ENCODE measurements at places on chromosomes 12 and 14.

DNA sequence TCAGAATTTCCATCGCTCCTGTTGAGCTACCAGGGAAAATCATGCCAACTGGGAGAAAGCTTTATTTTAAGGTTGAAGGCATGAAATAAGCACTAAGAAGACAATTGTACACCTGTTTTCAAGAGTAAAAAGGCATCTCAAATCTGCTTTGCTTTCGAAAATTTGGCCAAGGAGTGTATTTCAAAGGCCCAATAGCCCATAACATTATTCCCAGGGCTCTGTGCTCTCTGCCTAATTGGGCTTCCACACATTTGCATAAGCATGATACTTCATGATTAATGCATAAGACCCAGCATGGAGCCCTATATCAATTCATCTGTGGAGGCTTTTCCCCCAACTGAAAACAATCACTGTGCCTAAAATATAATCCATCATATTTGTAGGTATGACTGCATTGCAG is 258.5 kb downstream of the NOVA1 start:
- no peak for DNase-seq

DNA sequence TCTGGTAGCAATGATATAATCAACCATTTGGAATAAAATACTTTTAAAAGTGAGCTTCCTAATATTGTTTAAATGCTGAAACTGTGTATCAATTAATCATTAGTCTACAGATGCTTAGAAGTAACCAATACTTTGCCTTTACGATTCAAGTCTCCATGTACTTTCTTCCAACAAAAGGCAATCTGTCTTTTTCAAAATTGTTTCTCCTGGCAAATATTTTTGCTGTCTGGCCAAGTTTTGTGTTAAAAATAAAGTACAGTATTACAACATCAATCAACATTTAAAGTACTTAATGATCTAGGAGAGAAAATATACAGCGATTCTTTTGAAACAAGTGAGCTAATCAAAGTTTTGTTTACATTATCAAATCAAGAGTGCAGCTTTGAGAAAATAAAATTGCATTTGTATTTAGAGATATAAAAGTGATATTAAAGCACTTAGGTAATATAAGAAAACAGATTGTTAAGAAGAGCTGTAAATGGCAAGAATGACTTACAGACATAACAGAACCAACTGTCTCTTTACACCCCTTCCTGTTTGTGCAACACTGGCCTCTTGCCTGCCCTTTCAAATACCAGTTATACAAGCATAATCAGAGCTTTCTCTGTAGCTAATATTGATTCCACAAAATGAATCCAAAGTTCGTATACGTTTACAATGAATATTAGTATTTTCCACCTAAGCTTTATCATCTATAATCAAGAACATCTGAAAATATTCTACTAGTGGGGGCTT is 38.2 kb upstream of the FBLN5 start:
- no peak for DNase-seq

DNA sequence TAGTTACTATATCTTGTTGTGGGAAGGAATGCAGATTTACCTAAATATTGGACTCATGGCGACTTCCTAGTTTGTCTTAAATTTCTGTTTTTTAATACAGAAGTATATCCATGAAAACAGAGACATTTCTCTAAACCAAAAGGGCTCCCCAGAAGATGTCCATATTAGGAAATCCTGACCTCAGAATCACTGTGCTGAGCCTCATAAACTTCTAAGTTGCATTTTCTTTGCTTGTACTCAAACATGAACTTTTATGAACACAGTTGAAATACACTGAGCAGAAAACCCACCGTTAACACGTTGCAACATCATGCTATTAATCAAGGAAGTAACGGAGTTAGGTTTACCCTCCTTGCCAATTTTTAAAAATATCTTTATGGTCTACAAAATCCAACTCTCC is 42.9 kb upstream of the NR2C1 start:
- DNase-seq, result no peak

GRCh38 chr14:82182646-82183045 is 649.0 kb upstream of the SEL1L start:
- DNase-seq, result no peak

DNA sequence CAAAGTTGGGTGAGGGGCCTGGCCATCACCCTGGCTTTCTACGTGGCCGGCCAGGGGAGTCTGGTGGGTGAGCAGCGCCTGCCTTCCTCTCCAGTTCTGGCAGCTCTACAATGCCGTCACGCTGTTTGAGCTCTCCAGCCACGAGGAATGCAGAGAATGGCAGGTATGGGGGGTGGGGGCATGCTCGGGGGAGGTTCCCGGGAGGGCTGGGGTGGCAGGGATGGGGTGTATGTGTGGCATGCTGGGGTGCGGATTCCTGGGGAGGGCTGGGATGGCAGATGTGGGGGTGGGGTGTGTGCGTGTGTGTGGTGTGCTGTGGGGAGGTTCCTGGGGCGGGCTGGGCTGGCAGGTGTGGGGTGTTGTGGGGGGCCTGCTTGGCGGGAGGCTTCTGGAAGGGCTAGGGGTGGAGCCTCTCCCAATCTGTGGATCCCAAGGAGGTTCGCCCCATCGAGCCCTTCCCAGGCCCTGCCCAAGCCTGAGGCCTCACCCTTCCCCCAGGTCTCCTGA is 18.5 kb downstream of the RHOF start:
- no peak for DNase-seq

DNA sequence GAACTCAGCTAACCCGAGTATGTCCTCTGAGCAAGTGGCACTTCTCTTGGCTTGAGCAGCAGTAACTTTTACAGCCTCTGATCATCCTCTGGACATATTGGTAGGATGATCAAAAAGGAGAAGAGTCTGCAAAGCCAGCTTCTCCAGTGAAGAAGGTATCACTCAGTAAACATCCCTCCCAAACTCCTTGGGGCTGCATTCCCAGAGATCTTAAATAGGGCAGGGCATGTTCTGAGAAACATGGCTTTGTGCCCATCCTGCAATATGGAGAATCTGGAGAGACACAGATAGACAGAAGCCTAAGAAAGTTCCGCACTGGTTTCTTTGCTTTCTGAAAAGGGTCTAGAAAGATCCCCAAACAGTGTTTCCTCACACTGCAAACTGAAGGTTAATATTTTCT is 65.4 kb downstream of the RBM19 start:
- DNase-seq, result no peak

DNA sequence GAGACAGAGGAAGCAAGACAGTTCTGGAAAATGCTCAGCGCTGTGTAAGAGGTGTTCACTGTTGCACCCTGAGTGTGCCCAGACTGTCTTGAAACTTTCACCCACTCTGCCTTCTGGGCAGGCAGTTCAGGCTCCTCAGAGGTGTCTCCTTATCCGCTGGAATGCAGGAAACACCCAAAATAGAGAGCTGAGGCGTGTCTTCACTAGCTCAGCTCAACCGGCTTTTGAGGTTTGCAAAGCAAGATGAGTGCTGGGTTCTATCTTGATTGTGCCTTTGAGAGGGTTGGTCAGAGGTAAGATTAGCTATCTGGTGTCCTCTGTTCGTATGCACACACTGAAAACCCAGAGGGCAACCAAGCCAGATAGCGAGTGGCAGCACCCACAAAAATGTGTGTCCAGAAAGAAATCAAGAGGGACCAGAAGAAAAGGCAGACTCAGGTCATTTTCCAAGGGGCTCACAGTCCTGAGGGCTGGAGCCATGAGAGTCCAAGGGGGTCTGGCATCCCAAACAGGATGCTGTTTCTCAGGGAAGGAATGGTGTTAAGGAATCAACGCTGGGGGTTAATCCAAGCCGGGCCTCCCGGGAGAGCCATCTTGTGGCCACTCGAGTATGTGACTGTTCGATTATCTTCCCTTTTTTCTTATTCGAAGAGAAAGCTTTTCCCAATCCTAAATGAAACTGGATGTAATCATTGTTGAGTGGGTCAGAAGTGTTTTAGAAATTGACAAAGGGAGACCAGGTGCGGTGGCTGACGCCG is 47.1 kb downstream of the TBX3 start:
- DNase-seq, result no peak

- DNase-seq, result no peak
Measured at GRCh38 chr12:9745199-9745598, 12.3 kb upstream of the CLECL1 start.

- DNase-seq, result no peak
Measured at GRCh38 chr12:113268621-113269020, 47.4 kb downstream of the TPCN1 start.

DNA sequence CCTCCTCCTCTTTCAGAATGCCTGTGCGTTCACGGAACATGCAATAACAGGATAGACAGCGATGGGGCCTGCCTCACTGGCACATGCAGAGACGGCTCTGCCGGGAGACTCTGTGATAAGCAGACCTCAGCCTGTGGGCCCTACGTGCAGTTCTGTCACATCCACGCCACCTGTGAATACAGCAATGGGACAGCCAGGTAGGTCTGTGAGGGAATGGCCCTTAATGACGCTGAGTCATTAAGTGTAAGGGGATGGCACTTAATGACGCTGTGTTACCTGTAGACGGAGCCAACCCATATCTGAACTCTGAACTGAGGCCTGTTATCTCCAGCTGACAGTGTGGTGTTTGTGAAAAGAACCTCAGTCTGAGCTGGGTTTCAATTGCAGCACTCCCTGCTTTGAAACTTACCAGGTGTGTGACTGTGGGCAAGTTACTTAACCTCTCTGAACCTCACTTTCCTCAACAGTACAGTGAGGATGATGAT is 86.9 kb downstream of the STAB2 start:
- DNase-seq, result no peak

GRCh38 chr14:21038441-21039422 is 3.4 kb upstream of the RNASE7 start:
- DNase-seq, result no peak

GRCh38 chr12:77349689-77350370 is 284.5 kb upstream of the E2F7 start:
- DNase-seq, result no peak

GRCh38 chr12:63977441-63977840 is 132.9 kb downstream of the SRGAP1 start:
- no peak for DNase-seq

GRCh38 chr14:64561631-64562030 is 11.9 kb downstream of the PPP1R36 start:
- DNase-seq, result no peak

GRCh38 chr12:52171950-52172512 is 19.8 kb downstream of the KRT80 start:
- DNase-seq, result peak; percentile 20

DNA sequence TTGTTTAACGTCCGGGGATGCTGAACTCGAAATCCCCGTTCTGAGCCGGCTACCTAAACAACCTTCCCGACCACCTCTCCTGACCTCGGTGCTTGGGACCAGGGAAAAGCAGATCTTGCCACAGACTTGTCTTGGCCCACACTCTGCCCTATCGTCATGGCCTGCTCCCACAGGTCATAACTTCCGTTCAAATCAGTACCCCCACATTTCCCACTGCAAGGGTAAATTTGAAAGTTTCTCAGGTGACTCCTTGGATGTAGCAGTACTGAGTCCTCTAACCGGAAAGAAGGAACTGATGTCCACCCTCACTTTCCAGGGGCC is 612 bp upstream of the RBM23 start:
- DNase-seq, result no peak

DNA sequence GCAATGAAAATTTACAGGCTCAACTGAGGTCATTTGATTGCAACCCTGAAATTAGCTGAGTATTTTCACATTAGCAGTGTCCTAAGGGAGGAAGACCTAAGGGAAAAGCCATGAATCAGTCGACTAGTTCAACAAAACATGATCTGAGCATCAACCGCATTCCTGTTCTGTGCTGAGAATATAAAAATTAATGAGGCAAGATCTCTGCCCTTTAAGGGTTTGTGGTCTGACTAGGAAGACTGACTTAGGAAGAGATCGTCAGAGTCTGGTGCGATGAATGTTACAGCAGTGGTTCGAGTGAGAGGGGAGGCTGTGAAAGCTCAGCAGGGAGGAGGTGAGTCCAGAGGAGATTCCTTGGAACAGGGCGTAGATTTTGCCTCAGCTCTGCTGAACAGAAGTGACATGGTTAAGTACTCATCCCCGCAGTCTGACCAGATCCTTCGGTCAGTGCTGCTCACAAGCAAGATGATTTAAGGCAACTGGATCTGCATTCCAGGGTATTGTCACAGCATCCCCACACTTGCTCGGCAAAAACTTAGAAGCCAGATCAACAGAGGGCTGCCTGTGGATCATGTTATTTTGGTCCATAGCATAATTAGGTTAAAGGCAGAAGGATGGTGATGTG is 49.6 kb downstream of the BMAL2 start:
- DNase-seq, result no peak

DNA sequence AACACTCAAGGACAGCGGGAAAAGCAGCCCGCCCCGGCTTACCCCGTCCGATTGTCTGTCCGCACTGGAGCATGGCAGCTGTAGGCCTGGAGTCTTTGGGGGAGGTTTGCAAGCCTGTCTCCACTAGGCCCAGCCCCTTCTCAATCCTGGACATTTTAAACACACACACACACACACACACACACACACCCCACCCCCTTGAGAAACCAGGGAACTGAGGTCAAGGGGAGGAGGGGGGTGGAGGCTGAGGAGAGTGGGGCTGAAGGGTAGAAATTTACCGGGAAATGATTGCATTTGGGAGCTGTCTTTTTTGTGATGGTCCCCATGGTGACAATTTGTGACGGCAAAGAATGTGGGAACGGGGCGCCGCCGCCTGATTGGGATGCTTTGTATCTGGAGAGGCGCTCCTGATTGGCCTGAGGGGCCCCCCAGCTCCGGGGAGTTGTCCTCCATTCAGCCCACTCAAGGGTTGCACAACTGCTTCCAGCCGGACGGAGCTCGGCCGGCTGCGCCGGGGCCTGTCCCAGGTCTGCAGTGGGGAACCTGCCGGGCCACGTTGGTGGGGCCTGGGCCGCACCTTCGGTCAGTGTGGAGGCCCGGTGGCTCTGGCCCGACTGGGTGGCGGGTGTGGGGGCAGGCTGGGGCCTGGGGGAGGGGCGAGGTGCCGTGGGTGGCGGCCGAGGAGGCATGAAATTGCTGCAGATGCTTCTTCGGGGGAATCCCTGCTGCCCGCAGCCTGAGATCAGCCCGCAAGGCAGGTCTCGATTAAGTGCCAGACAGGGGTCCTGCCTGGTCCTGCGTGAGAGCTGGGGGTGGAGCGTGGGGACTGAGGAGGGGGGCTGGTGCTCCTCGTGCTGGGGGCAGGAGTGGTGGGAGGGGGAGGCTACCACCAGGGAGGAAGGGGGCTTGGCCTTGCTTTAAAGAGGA is at the start of gene FAM181A:
Gene FAM181A, plus strand, starts transcription at position 472 of the 927 bp plus-strand sequence. CDS start 942 bp downstream, outside the sequence.
- DNase-seq, result no peak

DNA sequence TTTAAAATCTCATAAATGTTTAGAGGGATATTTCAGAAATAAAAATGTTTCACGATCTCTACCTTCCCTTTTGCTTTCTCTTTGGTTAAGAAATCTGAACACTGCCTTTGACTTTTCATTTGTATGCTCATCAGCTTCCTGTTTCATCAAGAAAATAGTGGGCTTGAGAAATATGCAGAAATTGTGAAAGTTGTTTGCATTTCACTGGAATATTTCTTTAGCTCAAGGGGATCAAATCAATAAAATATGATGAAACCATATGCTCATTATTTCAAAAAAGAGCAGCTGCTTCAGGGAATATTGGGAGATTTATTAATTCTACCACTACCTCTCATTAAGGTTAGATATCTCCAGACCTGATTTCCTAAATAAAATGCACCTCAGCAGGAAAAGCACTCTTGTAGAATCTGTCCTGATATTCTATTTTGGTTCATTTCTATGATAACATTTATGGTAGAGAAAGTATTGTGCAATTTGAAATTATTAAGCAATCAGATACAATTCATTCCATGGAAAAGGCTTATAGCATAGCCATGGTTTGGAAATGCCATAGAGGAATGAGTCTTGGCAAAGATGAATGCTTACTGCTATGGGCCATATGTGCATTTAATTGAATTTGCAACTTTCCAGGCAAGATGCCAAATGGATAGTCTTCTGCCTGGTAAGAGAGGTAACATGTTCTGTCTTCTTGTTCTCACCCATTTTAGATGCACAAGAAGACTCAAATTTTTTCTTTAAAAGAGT is 212.6 kb upstream of the SLC16A7 start:
- no peak for DNase-seq

GRCh38 chr12:66900616-66901015 is 221.7 kb upstream of the GRIP1 start:
- DNase-seq, result no peak

Measured in DND-41 (cell line).